ENCODE measurements at places on chromosomes 16 and 17.

- no peak for DNase-seq
Observed at GRCh38 chr17:35907691-35908090, 22.9 kb downstream of the RDM1 start.

DNA sequence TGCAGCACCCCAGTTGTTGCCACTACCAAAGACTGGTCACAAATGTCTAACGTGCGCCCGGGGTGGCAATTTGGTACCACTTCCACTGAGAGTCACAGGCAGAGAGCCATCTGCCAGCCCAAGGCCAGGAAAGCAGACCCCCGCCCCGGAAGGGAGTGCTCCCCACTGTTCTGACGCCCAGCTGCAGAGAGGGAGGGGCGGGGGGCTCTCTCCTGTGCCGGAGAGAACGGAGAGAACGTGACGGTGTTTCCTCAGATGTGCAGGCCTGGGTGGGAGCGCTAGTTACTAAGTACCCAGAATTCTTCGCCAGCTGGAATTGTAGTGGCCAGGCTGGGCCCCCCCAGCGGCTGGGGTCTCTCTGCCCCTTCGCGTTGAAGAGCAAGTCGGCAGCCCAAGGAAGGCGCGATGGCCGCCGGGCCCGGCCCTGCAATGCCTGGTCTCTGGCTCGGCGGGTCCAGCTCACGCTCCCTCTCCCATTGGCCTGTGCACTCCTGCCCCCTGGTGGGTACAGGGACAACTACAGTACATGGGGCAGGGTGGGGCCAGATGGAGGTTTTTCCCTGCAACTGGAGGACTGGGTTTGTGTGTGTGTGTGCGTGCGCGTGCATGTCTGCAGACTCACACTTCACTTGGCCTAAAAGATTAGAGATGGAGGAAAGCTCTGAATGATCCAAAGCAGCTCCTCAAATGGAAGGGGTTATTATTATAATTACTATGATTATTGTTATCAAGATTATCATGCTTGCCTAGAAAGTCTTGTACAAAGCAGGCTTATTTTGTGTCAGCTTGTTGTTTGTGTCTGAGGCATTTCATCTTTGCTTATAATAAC, 107.1 kb downstream of the AMFR start:
- peak; percentile 46 for DNase-seq

DNA sequence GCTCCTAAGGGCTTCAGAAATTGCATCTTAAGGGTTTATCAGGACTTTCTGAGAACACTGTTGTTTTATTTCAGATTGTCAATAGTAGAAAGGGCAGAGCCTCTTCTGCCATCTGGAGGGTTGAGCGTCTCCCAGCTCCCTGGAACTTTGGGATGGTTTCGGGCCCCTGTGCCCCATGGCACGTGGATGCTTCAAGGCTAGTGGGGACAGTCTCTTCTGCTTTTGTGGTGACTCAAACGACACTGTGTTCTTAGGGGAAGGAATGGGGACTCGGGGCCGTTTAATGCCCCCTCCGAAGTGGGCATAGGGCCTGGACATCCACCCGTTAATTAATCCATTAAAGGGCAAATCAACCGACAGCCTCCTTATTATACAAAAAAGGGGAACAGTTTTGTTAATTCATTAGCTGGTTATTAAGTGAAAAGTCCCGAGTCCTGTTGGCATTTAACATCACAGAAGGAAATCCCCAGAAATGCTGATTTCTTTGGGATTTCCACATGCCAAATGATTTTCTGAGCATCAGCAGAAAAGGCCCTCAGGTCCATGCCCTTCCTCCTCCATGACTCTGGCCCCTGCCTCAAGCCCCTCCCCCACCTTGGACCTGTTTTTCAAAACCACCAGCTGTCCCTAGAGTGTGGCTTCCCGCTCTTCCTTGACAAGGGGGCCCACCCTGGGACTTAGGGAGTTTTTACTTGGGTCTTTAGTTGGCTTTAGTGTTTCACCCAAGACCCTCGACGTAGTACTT, 68.7 kb downstream of the ARSG start:
- DNase-seq, result no peak

DNA sequence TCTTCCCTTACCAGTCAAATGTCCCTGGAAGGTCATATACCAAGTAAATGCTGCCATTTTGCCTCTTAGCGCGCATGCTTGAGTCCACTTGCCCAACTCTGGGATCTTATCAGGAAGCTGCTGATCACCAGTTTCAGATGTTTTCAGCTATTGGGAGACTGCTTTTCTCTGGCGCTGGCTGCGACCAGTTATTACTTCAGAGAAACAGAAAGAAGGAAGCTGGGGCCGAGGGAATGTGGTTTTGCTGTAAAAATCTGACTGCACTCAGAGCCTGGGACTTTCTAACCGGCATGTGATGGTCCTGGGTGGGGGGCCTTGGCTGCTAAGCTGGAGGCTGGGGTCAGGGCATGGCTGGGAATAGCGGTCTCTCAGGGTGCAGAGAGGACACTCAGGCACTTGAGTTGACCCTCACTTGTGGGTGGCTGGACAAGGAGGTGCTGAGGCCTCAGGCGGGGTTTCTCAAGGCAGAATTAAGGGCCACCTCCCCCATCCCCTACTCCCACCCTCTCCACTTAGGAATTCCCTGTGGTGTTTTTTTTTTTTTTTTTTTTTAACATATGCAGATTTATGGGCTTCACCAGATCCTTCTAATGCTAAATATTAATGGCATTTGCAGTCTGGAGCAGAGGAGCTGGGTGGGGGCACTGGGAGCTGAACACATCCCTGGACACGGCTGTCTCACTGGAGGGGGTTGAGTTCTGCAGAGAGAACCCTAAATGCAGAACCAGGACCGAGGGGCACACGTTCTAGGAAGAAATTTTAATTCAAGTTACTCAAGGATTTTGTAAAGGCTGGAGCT, 145.8 kb downstream of the CYLD start:
- DNase-seq, result no peak

- DNase-seq, result no peak
Observed at GRCh38 chr16:86930663-86931373, 352.5 kb downstream of the FOXL1 start.

DNA sequence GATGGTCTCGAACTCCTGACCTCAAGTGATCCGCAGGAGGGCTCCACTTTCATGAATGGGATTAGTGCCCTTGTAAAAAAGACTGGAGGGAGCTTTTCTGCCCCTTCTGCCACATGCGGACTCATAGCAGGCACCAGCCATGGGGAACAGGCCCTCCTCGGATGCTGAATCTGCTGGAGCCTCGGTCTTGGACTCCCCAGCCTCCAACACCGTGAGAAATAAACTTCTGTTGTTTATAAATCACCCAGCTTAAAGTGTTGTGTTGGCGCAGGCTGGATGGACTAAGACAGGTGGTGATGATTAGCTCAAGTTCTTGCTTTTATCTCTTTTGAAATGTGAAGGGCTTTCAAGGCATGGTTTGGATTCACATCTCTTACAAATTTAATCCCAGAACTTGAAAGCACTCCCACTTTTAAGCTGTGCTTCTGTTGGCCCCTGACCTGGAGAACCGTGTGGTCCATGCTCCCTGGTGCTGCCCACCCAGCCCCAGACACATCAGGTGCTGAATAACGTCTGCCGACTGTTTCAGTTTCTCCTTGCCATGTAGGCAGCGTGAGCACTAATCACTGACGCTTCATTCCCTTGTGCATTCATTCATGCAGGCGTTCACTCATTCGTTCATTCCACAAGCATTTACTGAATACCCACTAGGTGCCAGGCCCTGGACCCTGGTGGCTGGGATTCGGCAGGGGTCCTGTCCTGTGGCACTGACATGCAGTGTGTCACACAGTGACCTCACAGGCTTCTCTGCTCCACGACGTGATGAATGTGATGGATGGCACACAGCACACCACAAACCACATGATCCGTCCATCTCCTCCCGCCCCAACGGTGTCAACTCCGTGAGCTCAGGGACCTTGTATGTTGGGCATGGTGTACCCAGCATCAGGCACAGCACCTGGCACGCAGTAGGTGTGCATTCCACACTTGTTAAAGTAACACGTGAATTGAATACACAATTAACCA, 8.9 kb downstream of the CIBAR2 start:
- no peak for DNase-seq

Measured in AML-193 (cell line).